OCI-M1 (cell line): ENCODE measurements at places on chromosomes 16 and 17.

GRCh38 chr17:65552214-65552613, 9.2 kb downstream of the AXIN2 start:
- DNase-seq = no peak

- no peak for DNase-seq
Observed at GRCh38 chr17:73281928-73282327, 20.2 kb upstream of the CPSF4L start.

- no peak for DNase-seq
Observed at GRCh38 chr17:3773511-3773910, 27.5 kb downstream of the ITGAE start.

GRCh38 chr16:86768999-86769398, 190.7 kb downstream of the FOXL1 start:
- DNase-seq = no peak

DNA sequence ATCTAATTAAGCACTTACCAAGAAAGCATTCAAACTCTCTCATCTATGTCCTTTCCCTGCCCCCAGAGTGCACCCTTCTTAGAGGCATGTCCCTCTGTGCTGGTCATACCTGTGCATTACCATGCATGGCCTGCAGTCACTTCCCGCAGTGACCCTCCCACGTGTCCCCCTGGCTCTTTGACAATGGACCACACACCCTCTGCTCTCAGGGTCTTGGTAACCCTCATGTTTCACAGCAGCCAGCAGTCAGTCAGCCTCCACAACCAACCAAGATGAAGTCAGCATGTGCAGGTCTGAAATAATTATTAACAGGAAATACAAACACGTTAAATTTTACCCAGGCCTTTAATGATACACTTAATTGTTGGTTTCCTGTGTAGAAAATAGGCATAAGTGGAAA, 10.1 kb downstream of the KRT33A start:
- no peak for DNase-seq

- DNase-seq = no peak
Observed at GRCh38 chr17:13757871-13758270, 156.1 kb upstream of the HS3ST3A1 start.

- DNase-seq = no peak
Observed at GRCh38 chr16:58732545-58733247, 1.4 kb downstream of the GOT2 start.

DNA sequence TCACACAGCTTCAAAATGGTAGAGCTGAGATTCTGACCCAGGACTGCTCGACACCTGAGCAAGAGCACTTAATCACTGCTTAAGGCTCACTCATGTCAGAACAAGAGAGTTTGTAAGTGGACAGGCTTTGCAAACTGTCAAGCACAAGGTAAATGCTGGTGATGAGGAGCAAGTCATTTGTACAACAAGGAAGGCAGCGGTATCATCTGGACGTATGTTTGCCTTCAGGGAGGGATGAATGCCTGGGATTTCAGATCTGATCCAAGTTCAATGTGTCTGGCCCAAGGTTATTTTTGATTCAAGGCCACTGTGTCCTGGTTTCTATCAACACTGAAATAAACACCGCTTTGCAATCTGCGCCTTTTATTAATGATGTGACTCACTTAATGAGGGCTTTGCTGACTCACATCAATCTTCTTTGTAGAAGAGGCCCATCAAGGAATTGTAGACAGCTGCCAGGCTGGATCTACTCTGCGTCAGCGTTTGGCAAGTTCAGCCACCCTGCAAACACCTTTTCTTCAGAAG, 174.4 kb upstream of the HS3ST3A1 start:
- no peak for DNase-seq

DNA sequence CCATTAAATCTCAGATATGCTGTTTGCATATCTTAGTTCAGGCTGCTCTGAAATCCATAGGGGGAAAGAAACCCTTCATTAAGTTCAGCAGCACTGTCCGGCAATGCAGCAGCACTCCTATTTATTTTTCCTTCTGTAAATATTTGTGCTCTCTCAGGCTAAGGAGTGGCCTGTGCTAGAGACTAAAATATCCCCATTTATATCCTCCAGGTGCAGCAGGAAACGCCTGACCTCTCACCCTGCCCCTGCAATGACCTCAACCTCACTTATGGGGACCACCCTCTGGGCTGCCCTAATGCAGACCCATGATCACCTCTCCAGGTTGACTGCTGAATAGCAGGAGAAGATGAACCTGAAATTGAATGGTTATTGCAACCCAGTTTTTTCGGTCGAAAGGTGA, 165.0 kb upstream of the ELAC2 start:
- no peak for DNase-seq

DNA sequence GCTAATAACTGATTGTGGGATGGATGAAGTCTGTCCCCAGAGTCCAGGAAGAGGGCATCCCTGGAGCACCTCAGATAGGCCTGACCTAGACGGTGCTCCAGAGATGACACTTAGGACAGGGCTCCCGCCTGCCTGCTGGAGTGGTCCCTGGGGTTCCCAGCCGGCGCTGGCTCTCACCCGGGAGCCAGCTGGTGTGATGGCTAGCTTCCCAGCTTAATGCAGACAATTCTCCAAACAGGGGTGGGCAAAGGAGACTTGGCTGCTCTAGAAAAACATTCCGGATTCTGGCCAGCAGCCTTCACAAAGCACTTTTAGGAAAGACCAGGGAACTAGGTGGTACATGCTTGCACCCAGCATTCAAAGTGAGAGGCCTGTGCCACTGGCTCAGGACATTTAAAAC, 18.6 kb downstream of the ACE start:
- DNase-seq = no peak

GRCh38 chr17:75869282-75870141, 8.9 kb downstream of the TRIM47 start:
- DNase-seq = no peak

GRCh38 chr16:59567496-59567895, 833.4 kb upstream of the GOT2 start:
- DNase-seq = no peak

- peak; percentile 65 for DNase-seq
Observed at GRCh38 chr17:27354491-27355081, 60.7 kb downstream of the WSB1 start.

DNA sequence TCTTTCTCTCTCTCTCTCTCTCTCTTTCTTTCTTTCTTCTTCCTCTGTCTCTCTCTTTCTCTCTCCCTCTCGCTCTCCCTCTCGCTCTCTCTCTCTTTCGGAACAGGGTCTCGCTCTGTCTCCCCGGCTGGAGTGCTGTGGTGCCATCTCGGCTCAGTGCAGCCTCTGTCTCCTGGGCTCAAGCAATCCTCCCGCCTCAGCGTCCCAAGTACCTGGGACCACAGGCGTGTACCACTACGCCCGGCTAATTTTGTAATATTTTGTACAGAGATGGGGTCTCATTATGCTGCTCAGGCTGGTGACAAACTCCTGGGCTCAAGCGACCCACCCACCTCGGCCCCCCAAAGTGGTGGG, 12.7 kb upstream of the KLHDC4 start:
- no peak for DNase-seq
